ENCODE measurements at places on chromosomes 12 and 14. TPM values are rescaled to one million over a fixed set of nuclear protein-coding genes. Genes with fewer than 3 reads are reported as not detected.

- no peak for DNase-seq
These were observed 467.3 kb downstream of the EGLN3 start for GRCh38 chr14:33483541-33483940.

DNA sequence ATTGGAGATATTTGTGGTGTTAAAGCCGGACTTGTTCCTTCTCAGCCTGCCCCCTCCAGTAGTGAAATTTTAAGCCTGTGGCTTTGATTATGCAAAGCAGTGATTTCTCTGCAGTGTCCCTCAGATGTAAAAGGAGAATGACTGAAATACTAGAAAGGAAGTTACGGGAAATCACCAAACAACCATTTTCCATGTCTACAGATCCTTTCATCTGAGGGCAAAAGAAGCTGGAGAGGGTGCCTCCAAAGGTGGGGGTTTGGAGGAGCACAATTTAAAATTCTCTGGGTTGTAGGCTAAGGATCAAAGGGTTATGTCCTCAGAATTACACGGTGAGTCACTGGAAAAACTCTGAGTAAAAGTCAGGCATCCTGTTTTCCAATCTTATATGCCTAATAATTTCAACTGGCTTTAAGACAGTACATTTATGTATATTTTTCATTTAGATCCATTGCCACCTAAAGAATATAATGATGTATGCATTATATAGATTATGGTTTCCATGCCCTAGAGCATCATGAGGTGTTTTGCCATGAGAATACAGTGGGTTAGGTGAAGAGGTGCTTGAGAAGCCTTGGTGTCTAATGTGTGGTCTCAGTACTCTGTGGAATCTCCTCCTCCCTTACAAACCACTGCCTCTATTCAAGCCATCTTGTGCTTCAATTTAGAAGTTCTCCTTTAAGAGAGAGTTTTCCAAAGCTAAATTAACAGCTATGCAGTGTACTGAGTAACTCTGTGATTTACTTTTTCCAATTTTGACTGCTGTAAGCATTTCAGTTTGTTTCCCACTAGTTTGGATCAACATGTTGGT, 362.1 kb downstream of the RAD51B start:
- peak; percentile 65 for DNase-seq

KRT5 gene
- not detected for total RNA-seq

PRKAB1 gene
- 19.2 TPM for total RNA-seq

- DNase-seq = peak; percentile 14
These were observed 33.3 kb upstream of the GCH1 start for GRCh38 chr14:54935958-54936357.

KRT74 gene
- total RNA-seq = not detected

AMIGO2 gene
- total RNA-seq = 29.9 TPM

DNA sequence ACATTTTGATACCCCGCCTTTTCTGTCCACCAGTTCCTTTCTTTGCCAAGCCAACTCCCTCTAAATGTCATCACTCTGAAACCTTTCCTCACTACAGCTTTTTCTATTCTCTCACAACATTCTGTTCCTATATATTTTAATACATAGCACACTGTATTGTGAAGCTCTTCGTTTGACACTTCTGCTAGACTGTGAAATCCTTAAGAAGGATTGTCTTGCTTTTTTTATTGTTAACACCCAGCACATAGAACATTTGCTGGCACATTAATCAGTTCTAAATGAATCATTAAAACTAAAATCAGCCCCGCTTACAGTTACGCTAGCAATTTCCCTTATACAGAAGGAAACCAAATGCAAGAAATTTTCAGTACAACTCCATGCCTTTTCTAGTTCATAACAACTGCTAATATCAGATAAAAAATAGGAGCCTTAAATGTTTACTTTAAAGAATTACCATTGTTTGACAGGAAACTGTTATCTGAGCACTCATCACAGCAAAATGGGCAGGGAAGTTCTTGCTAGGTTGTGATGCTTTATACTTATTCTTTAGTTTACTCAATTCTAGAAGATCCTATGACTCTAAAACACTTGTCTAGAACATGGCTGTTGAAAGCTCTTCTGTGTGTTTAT, 93.5 kb downstream of the PPP1R12A start:
- DNase-seq = no peak
